ENCODE measurements at places on chromosomes 5 and 9.

DNA sequence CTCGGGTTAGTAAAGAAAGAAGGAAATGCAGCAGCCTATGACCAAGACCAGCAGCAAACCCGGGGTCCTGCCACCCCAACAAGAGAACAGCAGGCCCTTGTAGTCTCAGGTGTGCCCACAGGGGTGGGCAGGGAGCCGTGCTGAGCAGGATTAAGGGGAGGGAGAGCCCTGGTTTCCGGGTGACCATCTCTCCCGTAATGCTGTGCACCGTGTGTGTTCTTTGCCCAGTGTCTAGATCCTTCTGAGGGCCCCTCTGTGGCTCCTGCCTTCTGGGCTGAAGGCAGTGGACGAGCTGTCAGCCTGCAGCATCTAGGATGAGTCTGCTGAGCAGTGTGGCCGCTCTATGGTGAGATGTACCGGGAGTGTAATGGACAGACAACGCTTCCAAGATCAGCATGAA lies 12.7 kb upstream of the PLEKHG4B start:
- DNase-seq, result no peak

DNA sequence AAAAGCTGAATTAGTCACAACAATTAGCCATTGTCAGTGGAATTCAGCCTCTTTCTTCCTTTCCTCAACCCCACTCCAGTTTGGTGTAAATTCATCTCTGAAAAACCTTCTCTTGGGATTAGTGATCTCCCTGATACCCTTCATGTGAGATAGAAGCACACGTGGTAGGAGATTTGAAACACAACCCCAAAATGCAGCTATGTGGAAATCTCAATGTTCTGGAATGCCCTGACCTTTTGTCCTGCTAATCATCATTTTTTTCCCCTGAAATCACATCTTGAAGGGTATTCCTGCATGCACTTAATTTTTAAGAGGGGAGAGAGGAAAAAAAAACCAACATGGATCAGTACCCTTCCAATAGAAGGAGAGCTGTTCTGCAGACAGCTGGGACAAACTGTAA lies 612.6 kb downstream of the EBF1 start:
- DNase-seq, result no peak

GRCh38 chr9:136691316-136692184 lies 4.3 kb upstream of the AGPAT2 start:
- DNase-seq, result no peak

DNA sequence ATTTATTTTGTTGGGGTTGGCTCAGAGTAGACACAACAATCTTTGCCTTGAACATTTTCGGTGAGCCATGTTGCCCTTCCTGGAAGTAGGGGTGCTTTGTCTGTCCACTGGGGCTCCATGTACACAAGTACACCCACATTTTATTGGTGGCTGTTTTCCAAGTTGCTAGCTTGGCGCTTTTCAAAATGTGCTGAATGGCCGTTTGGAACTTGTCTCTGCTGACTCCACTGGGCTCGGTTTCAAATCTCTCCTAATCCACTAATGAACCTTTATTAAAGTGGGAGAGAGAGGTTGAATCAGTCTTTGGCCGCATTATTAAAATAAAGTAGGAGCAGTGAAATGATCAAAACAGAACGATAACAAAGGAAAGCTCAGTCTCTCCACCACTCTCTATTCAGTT lies 64.6 kb upstream of the TAF11L2 start:
- DNase-seq, result no peak

- no peak for DNase-seq
Observed at GRCh38 chr9:18477121-18477660, 3.2 kb downstream of the ADAMTSL1 start.

GRCh38 chr5:51960617-51961121 lies 577.4 kb downstream of the ISL1 start:
- no peak for DNase-seq

DNA sequence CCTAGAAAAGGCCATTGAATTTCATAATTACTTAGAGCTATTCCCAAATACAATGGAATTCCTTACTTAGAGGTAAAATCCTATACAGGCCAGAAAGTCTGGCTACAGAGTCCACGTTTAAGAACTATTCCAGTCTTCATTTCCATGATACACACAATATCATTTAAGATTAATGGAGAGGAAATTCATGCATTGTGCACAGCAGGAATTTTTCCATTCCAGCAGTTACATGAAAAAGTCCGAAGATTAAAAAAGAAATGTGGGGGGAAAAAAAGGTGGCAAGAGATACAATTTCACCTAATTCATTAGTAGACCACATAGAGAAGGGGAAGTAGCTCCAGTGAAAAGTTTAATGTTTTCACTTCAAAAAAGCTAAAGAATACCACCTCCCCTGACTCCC lies 63.1 kb downstream of the CHD1 start:
- no peak for DNase-seq

DNA sequence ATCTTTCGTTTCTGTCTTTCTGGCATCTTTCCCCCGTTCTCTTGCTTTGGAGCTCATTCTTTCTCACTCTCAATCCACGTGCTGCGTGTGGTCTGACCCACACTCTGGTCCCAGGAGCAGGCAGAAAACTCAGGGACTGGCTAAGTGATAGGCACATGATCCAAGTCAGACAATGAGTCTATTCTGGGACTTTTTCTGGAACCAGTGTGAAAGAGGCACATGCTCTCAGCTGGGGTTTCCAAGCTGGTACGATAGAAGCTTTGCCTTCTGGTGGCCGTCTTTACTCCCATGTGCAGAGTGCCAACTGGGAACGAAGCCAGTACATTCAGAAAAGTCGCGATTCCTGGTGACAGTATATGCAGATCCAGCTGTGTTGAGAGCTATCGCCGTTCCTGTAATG lies 94.4 kb downstream of the PDZD2 start:
- DNase-seq, result no peak

DNA sequence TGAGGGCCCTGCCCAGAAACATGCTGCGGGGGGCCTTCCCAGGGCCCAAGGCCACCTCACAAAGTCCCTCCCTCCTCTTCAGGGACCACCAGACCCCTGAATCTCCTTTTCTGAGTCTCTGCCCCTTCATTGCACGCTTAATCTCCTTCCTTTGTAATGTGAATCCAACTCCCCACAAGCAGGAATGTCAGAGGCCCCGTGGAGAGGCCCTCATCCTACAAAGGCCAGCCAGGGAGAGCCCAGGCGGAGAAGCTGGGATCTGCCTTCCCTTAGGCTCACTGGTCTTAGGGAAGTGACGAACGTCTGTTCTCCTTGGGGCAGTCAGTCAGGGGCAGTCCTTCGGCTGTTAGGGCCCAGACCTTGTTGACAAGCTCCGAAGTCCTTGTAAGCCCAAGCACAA lies 2.3 kb downstream of the SMIM33 start:
- no peak for DNase-seq

GRCh38 chr9:84169240-84169639 lies 171.3 kb downstream of the SLC28A3 start:
- DNase-seq, result no peak

GRCh38 chr5:1180096-1180495 lies 21.3 kb upstream of the SLC6A19 start:
- DNase-seq, result no peak

- no peak for DNase-seq
Observed at GRCh38 chr5:885529-885928, 7.1 kb downstream of the BRD9 start.

DNA sequence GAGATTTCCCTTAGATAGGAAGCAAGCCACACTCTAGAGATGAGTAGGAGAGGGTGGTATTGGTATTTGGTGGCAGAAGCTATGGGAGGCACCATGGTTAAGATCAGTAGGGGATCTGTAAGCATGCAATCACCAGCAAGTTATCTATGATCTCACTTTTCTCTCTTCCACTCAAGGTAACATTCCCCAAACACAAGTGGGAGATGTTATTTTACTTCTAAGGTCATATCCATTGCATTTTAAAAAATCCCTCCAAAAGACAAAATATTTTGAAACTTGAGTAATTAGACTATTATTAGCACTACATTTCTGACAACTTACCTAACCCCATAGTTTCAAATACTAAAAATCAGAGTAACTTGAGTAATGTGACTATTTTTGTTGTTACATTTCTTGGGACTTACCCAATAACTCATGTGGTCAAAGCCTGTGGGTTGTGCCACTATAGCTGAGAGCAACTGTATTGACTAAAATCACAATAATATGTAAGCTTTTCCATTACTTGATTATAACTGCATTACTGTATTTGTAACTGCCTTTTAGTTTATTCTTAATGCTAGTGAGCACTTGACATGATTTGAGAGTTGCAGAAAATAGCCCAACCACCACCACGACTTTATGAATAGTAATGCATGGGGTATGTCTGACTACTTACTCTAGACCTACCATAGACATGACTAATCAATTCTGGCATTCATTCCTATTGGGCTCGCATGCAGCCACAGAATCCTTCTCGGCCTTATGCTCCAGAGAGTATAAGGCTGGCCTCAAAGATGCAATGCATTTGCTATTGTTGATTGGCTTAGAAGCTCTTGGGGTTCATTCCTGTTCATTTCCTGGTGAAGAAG lies 264.7 kb downstream of the TRIM32 start:
- no peak for DNase-seq

GRCh38 chr9:23717505-23717904 lies 108.5 kb downstream of the ELAVL2 start:
- no peak for DNase-seq

GRCh38 chr5:138853132-138853531 lies 22.0 kb downstream of the LRRTM2 start:
- DNase-seq, result no peak

- no peak for DNase-seq
Observed at GRCh38 chr5:153813901-153814300, 224.8 kb downstream of the FAM114A2 start.

GRCh38 chr5:24804221-24804681 lies 159.5 kb upstream of the CDH10 start:
- DNase-seq, result no peak

DNA sequence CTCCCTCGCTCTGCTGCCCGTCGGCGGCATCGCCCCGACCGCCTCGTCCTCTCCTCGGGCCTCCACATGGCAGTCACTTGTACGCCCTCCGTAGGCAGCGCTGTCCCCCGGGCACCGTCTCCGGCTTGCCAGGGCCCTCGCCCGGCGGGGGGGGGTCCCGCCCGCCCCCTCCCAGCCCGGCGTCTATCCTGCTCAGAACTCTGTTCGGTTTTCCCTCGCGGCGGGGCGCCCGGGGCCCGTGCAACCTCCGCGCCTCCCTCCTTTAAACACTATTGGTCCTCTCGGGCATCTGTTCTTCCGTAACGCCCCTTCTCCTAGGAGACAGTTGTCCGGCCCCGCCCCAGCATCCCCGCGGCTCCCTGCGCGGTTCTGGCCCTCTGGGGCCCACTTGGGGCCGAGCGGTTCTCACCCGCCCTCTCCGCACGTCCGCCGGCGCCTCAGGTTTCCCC lies 831 bp downstream of the ODF2 start:
- DNase-seq, result peak; percentile 46

DNA sequence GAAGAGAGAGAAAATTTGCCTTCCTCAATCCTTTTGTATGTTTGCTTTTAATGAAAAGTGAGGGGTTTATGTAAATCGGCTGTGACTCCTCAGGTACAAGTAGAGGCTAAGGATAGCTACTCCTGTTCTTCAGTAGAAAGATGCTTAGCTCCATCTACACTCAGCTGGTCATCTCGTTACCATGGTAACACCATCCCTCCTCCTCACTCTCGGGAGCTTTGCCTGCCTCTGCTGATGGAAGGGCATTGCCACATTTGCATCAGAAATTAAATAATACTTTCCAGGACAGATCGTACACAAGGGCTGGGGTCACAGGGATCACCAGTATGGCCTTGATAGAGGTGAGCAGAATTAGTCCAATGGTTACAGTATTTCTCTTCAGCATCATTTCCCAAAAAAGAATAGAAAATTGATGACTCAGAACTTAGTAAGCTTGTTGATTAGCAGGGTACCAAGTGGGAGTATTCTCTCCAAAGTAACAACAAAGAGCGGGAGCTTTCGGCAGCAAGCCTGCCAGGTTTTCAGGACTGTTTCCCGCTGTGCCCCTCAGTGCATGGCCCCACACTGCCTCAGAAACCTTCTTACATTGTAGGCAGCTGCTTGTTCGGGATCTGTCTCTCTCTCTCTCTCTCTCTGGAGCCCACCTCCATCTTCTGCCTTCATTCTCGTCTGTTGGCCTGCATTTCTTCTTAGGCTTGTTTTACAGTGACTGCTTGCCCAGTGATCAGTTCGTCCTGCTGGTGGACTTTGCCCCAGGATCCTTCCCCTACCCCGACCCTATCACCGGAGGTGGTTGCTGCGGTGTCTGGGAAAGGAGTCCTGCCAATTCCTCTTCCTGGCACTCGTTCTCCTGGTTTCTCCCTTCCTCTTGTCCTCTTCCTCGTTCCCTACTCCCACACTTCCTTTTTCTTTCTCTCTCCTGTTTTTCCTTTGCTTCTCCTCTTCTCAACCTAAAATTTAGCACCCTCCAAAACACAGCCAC lies 51.9 kb upstream of the SNAPC3 start:
- DNase-seq, result no peak

GRCh38 chr5:3317051-3317795 lies 278.4 kb upstream of the IRX1 start:
- no peak for DNase-seq

- DNase-seq, result no peak
Observed at GRCh38 chr9:108479989-108480652, 375.7 kb downstream of the ACTL7B start.

DNA sequence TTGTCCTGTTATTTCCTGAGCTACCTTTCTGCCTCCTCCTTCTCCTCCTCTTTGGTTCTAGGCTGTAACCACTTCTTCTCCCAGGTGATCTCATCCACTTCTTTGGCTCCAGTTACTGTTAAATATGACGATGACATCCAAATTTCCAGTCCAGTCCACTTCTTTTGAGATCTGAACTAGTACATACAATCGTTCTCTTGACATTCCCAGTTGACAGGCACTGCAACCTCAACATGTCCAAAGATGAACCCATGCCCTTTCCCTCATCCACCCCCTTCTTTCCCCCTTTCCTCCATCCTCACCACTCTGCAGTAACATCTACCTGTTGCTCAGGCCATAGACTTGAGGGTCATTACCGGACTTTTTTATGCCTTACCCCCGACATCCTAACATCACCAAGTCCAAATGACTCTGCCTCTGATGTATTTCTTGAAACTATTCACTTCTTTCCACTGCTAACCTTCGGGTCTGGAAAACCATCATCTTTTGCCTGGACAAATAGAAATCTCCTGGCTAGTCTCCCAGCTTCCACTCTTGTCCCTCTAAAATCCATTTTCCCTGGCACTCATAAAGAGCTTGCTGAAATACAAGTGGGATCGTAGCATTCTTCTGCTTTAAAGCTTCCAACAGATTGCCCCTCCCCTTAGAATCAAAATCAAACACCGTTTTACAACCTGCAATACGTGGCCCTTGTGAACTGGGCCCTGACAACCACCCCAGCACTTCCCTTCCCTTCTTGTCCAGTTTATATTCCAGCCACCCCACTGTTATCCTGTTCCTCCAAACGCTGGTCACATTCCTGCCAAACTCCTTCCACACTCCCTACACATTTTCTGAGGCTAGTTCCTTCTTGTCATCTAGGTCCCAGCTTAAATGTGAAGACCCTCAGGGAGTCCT lies 31.5 kb downstream of the KLF9 start:
- DNase-seq, result no peak

- no peak for DNase-seq
Observed at GRCh38 chr5:38376404-38376803, 118.0 kb downstream of the EGFLAM start.

GRCh38 chr9:90915693-90916092 lies 114.1 kb downstream of the SYK start:
- no peak for DNase-seq

Data from amniotic stem cell (primary cell).